CD4-positive, alpha-beta T cell (primary cell): ENCODE measurements at places on chromosomes 5 and 9. TPM values are rescaled to one million over a fixed set of nuclear protein-coding genes. Genes with fewer than 3 reads are reported as not detected.

PSD2 gene
- total RNA-seq, result not detected

DNA sequence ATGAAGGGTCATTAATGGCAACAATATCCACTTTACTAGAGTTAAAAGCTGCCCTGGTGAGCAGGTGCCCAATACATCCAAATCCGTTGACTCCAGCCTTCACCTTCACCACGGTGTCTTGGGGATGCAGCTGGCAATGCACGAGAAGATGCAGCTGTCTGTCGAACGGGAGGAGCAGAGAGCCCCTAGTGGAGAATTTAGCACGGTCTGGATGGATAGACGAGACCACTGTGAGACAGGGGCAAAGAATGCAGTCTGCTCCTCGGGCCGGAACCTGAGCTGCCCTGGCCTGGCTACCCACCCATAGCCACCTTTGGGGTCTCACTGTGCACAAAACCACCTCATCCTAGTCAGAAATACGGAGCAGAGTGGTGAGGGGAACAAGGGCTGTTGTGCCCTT is 35.1 kb downstream of the ADRA1B start:
- DNase-seq, result no peak

FAM169A gene
- 13.3 TPM for total RNA-seq

IFNA21 gene
- not detected for total RNA-seq

DNA sequence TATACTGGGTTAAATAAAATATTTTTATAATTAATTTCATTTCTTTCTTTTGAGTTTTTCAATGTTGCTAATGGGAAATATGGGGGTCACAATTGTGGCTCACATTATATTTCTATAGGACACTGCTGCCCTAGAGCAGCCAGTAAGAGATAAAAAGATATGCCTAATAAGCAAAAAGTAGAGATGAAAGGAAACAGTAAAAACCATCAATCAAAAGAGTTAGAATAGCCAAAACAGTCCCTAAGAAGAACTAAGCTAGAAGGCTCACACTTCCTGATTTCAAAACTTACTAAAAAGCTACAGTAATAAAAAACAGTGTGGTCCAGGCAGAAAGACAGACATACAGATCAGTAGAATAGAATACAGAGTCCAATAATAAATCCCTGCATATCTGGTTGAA is 104.4 kb downstream of the FANCC start:
- no peak for DNase-seq

DNAI1 gene
- not detected for total RNA-seq

- DNase-seq, result no peak
Observed at GRCh38 chr5:56959326-56959725, 7.4 kb upstream of the MIER3 start.

DNA sequence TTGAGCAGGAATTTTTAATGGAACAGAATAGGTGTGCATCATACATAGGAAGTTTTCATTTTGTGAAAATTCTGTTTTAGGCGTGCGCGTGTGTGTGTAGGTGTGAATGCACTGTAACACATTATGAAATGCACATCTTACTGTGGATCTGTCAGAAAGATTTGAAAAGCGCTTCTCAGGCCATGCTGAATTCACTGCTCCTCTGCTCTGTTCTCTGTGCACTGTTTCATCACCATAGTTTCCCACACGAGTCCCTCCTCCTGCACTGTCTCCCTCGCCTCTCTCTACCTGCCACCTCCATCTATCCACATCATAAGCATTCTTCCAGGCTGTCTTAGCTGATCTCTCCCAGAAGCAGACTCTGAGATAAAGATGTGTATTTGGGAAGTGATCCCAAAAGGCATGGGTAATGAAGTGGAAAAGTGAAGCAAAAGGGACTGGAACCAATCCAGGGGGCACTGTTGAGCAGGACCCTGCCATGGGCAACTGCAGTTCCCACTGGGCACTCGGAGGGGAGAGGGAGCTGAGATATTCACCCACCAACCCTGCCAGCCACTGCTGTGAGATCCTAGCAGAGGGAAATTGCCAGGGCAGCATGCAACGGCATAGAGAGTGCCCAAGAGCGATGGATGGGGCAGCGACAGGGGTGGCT is 65.9 kb downstream of the GABBR2 start:
- no peak for DNase-seq

GRCh38 chr9:121781701-121782464 is 130.4 kb downstream of the DAB2IP start:
- no peak for DNase-seq

DNA sequence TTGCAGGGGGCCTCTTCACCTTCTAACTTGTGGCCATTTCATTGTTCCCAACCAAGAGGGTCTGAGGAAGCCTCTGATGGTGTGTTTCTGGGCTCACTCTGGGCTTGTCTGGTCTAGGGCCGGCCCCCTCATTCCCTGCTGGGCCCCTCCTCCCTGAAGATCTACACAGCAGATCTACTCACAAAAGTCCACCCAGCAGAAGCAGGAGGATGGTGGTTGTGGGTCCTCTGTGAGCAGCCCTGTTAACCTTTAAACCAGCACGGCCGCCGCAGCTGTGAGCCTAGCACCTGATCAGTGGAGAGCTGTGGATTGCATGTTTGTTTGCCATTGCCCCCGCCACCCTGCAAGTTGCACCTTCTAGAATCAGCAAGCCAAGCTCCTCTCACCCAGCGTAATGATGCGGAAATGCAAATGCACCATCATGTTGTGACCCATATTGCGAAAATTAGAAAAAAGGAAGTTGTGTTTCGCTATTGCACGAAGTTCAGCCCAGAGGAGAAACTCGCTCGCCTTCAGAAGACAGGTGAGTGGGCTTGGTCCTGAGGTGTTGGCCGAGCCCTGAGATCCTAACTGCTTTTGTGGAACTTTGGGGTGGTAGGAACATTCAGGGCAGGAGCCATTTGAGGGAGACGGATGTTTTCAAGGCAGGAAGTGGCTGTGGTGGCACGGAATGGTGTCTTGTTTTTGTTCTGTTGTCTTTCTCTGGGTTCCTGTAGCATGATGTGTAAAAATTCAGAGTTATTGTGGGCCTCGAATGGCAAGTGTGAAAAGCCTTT is 16.7 kb downstream of the FGD3 start:
- DNase-seq, result peak; percentile 63

SPINK4 gene
- not detected for total RNA-seq

GRCh38 chr9:17488662-17489061 is 90.2 kb upstream of the SH3GL2 start:
- DNase-seq, result no peak

CDC20B gene
- total RNA-seq, result not detected

DNA sequence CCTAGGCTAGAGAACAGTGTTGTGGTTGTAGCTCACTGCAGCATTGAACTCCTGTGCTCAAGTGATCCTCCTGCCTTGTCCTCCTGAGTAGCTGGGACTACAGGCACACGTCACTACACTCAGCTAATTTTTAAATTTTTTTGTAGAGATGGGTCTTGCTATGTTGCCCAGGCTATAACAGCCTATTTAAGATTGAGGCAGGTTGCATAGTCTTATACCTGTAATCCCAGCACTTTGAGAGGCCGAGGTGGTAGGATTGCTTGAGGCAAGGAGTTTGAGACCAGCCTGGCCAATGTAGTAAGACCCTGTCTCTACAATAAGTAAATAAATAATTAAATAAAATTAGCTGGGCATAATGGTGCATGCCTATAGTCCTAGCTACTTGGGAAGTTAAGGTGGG is 79.9 kb downstream of the VPS13A start:
- DNase-seq, result no peak

DNA sequence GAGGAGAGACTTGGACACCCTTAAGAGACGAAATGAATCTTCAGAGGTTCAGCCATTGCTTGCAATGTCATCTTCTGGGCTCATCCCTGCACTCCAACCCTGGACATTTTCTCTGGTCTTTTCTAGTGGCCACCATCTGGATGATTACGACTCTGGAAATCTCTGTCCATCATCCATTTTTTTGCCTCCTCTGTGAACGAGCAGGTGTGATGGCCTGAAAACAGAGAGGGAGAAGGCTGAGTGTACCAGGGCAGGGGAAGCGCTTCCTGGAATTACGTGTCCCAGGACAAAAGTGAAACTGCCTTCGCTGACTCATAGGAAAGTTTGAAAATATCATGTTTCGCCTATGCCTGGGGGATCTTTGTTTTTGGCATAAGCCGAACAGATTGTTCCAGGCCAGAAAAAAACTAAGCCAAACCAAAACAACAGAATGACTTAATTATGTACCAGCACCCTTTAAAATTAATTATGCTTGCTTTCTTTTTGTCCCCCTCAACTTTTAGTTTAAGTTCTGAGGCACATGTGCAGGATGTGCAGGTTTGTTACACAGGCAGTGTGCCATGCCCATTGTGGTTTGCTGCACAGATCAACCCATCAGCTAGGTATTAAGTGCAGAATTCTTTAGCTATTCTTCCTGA is 31.9 kb downstream of the ANKRD33B start:
- DNase-seq, result no peak

DNA sequence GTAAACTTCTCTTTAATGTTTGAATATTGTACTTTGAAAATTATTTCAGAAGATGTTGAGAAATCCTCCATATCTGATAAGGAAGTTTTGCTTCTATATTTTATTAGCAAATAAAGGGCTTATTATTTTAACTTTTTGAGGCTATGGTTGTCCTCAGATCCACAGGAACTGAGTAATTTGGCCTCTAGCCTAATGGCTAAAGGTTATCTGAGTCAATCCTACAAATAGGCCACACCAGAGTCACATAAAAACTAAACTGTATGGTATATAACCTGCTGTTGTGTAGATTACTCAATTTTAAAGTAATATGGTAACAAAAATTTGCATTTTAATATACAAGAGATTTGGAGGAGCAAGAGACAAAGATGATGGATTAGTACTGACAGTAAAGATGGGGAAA is 549.2 kb upstream of the GRAMD2B start:
- DNase-seq, result no peak

GRCh38 chr5:145632701-145633100 is 202.4 kb downstream of the PRELID2 start:
- DNase-seq, result no peak

DNA sequence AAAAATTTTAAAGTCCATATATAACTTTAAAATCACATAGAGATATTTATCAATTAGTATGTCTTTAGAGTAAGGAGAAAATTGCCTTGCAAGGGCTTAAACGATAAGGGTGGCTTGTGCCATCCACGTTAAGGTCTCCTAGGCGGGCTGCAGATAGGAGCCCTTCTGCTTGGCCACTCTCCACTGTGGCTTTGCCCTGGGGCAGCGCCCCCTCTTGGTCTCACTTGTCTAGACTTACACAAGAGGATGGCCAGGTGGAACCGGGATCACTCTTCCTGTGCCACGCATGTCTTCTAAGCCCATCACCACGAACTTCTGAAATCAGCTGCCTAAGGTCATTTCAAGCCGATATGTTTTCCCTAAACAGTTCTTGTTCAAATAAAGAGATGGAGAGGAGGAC is 2.9 kb downstream of the FPGS start:
- DNase-seq, result peak; percentile 48

HMGCS1 gene
- 52.7 TPM for total RNA-seq

- DNase-seq, result no peak
Observed at GRCh38 chr5:160640406-160640805, 211.6 kb downstream of the ATP10B start.

C9orf153 gene
- 0.66 TPM for total RNA-seq
